Right lung (tissue), 10 donors: ENCODE measurements at places on chromosomes 11 and 22.

GRCh38 chr11:66593650-66594049, 665 bp downstream of the CCS start:
- DNase-seq, result no peak

- DNase-seq, result no peak
Observed at GRCh38 chr22:43798492-43798891, 13.6 kb downstream of the EFCAB6 start.

DNA sequence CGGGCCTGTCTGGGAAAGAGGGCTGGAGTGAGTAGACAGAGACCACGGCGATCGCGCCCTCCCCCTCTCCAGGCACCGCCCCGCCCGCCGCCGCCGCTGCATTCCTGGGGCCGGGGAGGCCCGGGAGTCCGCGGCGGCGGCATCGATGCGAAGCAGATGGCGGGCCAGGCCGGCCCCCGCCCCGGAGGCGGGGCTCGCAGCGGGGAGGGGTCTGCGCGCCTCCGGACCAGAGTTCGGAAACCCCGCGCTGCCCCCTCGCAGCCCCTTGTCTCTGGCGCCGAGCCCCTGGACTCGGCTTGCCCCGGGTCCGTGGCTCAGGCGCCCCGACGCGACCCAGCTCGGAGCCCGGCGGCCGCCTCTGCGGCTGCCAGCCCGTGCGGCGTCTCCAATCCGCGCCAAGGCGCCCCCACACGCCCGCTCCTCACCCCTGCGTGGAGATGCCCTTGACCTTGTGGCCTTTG, 1.3 kb downstream of the SCARF2 start:
- peak; percentile 74 for DNase-seq

DNA sequence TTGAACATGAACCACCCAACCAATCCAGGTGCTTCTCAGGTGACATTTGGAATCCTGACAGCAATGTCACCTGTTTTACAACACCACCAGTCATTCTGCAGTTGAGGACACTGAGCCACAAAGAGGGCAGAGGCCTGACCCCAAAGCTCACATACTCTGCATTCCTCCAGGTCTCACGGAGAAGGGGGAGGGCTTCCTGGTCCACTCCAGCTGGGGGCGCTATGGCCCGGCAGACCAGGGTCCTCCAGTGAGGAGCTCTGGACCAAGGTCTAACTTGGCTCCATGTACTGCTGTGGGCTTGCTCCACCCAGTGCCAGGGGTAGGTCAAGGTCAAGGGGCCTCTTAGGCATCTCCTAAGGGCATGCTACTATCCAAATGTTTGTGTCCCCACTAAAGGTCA, 1.5 kb upstream of the PNPLA3 start:
- no peak for DNase-seq

- DNase-seq, result no peak
Observed at GRCh38 chr11:27700351-27701301, at the start of gene BDNF. Gene BDNF, minus strand, starts transcription at chr11:27700455. Its CDS starts 41,891 bp downstream, at chr11:27658564.

DNA sequence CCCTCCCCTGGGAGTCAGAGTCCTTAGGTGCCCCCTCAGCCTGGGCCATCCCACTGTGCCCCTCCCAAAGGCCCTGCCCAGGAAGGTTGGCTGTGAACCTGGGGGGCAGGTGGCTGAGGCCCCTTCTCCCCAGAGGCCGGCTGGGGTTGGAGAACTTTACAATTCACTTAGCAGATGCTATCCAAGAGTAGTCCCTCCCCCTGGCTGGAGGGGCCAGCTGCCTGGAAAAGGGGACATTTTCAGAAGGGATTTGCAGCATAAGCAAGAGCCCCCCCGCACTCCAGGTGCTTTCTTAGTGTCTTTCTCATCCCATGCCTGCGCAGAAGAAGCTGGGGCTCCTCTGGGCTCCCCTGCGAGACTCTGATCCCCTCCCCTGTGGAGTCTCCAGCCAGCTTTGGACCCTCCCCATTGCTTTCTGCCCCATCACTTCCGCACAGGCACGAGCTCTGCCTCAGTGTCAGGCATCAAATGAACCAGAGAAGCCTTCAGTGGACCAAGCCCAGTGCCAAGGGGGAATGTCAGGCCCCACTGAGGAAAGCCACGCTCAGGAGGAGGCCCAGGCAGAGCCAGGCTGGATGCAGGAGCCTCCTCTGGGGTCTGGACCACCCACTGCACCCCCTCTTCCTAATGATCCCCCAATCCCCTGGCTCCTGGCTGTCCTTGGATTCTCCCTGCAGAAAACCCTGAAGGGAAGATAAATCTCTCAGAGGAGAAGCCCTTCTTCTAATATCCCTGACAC, 3.7 kb downstream of the SSTR3 start:
- no peak for DNase-seq

DNA sequence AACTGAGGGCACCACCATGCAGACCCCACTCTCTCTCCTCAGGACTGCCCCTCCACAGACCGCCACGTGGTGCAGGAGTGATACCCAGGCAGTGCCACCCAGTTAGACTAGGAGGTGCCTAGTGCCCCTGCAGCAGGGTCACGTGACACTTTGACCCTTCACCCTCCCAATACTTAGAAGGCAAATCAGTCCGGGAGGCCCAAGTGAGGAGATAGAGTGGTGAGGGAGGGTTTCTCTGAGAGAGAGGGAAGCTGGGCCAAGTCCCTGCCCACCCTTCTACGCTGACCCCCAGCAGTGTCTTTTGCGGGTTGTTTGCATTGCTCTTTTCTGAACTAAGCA, 84.6 kb downstream of the BUD13 start:
- no peak for DNase-seq

GRCh38 chr11:64629796-64630562, 39.0 kb downstream of the SLC22A12 start:
- no peak for DNase-seq

- DNase-seq, result no peak
Observed at GRCh38 chr11:8219257-8220021, 44.2 kb downstream of the LMO1 start.

GRCh38 chr22:47465222-47465621, 702.8 kb downstream of the TBC1D22A start:
- DNase-seq, result no peak

- peak; percentile 59 for DNase-seq
Observed at GRCh38 chr22:25235547-25236290, 16.3 kb downstream of the CRYBB2 start.

DNA sequence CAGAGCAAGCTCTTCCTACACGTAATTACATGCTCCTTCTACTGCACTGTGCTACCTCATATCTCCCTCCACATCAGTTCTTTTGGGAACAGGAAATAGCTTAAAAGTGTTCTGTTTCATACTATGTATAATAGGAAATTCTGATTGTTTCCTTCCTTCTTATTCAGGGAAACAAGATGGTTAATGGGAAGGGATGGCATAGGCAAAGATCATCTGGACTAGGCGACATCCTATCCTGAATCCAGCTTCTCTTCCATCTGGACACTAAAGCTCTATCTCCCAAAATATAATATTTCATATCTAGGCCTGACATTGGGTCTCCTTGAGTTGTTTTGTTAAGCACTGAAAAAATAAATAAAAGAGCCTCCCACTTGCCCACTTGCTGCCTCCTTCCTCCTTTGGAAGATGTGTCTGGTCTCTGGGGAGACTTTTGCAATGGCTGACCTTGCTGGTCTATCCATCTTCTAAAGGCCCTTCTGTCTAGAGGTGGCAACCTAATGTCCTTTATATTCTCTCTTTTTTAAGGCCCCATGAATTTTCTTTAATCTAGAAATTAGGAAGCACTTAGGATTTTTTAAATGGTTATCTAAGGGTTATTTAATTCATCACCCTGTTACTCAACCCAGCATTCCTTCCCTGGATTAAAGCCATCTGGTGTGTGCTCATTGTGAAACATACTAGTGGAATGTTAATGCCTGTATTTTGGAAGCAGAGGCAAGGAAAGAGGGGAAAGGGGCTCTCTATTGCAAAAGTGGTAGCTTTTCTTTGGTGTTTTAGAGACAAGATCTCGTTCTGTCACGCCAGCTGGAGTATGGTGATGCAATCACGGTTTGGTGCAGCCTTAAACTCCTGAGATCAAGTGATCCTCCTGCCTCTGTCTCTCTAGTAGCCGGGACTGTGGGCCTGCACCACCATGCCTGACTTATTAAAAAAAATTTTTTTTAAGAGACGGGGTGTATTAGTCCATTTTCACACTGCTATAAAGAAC, 20.6 kb downstream of the CLMP start:
- peak; percentile 90 for DNase-seq

DNA sequence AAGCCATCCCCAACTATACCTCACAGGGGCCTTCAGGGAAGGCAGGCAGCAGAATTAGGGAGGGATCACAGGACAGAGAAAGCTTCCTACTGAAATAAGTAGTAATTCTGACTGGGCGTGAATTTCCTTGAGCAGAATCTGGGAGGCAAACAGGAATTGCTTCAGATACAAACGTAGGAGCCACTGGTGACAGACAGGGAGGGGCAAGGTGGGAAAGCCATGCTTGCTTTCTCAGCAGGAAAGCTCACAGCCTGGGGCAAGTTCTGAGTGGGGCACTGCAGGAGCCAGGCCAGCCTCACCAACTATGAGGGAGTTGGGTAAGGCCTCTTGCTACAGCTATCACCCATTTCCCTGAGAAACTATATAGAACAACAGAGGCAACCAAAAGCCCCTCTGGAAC, 43.6 kb downstream of the ARHGAP32 start:
- no peak for DNase-seq

DNA sequence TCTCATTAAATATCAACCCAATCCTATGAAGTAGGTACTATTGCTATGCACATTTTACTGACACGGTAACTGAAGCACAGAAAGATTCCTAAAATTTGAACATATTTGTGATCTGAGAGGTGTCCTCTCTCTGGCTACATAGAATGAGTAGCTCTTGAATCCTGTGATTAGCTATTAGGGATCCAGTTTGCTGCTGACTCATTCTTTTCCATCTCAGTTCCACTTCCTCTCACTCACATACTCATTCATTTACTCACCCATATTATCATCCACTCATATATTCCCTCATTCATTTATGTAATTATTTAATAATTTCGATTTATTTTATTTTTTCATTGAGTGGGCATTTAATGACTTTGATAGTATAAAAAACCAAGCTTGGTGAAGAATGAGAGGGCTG, 42.7 kb downstream of the OR5B17 start:
- DNase-seq, result no peak

- no peak for DNase-seq
Observed at GRCh38 chr11:45848654-45849081, 1.4 kb downstream of the CRY2 start.

DNA sequence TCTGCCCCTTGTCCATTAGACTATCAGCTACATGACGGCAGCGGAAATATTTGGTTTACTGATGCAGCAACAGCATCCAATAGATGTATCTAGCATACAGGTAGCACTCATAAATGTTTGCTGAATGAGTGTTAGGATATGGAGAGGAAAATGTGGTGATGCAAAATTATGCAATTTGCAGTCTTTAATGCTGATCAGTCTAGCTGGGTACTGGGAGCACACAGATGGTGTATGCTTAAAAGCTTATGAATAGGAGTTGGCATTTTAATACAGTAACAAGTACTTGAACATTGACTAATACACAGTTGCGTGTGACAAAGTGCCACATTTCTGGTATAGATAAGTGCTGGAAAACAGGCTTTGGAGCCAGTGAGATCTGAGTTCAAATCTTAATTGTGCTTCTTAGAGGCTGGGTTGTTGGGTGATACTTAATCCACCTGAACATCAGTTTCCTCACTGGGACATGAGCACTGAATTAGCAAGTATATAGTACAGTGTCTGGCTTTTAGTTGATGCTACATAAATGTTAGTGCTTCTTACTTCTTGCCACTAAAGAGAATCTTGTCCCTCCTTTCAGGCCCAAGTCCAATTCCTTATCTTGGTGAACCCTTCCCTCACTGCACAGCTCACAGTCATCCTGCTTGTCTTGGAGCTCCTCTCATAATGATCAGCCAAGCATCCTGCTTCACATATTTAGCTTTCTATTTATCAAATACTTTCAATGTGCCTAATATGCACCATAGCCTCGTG, 99.6 kb downstream of the TIMP3 start:
- no peak for DNase-seq

DNA sequence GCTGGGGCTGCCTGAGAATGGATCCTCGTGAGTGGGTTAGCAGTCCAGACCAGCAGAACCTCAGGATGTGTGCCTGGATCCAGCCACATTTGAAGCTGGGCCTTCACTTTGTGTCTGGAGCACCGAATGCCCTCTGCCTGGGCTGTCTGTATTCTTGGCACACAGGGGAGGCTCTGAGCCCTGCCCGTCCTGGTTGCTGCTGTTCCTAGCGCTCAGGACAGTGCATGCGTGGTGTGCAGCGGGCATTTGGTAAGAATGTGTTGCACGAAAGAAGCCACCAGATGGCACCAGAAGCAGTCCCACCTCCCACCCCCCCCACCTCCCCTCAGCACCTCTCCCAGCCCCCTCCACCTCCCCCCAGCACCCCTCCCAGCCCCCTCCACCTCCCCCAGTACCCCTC, 4.1 kb upstream of the MAPK11 start:
- DNase-seq, result no peak

GRCh38 chr11:13152736-13153541, 124.7 kb upstream of the BMAL1 start:
- no peak for DNase-seq

DNA sequence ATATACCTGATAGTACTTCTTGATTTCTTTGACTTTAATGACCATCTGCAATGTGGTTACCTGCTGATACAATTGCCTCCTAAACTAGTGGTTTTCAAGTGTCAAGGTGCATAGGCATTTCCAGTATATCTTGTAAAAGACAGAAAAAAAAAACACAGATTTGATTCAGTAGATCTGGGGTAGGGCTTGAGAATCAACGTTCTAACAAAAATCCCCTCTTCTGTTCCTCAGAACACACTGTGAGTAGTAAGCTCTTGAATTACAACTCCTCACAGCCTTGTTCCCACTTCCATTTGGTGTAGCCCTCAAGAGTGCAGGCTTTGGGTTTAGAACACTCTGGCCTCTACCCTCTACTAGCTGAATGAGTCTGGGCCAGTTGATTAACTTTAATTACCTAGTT, 78.0 kb upstream of the CTSC start:
- no peak for DNase-seq

DNA sequence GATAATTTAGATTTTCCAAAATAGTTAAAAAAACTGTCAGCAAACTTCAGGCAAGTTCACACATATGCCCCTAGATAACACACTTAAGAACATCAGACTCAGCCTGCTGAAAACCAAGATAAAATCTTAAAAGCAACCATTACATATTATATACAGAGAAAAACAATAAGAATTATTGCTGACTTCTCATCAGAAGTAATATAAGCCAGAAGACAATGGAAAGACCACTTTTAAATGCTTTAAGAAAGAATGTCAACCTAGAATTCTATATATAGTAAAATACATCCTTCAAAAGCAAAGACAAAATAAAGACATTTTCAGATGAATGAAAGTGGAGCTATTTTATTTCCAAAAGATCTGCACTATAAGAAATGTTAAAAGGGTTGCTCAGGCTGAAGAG, 37.8 kb upstream of the SC5D start:
- no peak for DNase-seq

- no peak for DNase-seq
Observed at GRCh38 chr11:75283391-75283931, 42.9 kb downstream of the TPBGL start.

DNA sequence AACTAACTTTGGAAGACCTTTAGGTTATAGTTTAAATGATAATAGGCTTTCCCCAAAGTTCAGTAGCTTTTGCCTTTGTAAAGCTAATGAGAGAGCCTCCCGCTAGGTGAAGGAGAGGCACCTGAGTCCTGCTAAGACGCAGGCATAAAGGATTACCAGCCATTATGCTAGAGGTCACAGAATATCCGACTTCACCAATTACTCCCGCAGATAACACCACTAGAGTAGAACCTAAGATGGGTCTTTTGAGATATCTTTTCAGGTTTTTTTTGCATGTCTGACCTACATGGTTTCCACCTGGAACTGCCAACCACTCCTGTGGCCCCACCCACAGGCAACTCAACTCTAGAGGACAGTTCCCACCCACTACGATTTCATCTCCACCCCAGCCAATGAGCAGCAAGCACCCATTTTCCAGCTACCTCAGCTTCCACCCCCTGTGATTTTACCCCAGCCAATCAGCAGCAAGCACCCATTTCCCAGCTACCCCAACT, 314.3 kb downstream of the BRD1 start:
- DNase-seq, result no peak
